ENCODE measurements at places on chromosomes 7 and 10.

- DNase-seq = no peak
Measured at GRCh38 chr7:101226721-101227120, 8.8 kb downstream of the ZNHIT1 start.

- no peak for DNase-seq
Measured at GRCh38 chr10:126270111-126270510, 118.2 kb downstream of the ADAM12 start.

GRCh38 chr7:23471106-23471859 is 992 bp upstream of the IGF2BP3 start:
- DNase-seq = no peak

DNA sequence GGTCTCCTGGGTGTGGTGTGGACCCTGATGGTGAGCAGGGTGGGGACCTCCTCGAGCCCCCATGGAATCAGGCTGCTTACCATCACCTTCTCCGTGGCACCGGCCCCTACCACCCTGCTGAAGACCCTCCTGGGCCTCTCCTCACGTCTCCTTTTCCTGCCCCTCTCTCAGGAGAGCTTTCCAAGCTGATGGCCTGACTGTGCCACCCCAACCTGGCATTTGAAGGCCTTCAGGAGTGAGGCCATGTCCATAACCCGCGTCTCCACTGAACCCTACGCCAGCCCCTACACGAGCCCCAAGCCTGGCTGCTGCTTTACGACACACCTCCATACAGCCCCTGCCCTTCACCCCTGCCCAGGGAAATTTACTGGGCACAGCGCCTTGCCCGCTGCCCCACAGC is 55.4 kb downstream of the ZRANB1 start:
- no peak for DNase-seq

DNA sequence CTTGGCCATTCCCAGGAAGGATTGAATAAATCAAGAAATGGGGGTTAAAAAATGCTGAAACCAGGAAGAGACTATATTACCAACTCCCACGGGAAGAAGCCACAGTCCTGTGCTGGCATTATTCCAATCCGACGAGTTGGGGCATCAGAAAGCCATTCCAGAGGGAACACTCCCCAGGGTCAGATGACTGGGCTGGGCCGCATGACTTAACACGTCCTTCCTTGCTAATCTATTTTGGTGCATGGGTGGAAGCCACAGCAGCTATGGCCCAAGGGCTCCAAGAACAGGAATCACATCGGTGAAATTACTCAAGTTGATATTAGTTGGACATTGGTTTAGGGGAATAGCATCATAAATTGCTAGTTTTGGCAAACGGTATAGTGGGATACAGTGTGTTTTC is 592.9 kb upstream of the NRP1 start:
- no peak for DNase-seq
